Central memory CD4-positive, alpha-beta T cell (primary cell): ENCODE measurements at places on chromosomes 11 and 22.

DNA sequence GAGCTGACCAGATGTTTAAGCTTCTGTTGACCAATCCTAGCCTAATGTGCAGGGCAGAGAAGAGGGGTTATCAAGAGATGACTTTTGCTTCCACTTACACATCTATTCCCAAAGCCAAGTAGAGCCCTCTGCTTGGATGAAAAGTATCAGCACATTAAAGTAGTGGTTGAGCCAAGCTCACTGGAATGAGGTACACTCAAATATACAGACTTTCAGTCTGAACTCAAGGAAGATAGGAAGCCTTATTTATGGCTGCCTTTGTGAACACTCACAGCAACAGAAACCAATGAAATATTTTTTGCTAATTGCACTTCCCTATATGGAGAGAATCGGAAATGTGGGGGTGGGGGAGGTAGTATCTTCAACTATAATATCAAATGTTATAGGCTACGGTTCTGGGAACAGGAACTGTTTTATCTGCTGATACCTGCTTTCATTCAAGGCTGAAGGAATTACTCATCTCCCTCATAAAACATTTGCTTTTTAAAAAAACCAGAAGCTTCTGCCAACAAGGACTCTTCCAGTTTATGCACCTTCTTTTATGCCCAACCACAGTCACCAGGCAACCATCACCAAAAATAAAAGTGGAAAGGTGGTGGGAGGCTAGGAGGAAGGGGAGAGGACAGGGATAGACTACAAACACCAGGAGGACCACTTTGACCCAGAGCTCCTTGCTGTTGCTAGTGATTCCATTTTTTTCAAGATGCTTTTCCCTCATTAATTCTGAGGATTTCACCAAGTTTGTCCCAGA is 91.2 kb downstream of the CLPB start:
- no peak for DNase-seq

- DNase-seq = no peak
Observed at GRCh38 chr11:74696939-74697675, 34.1 kb downstream of the CHRDL2 start.

- DNase-seq = no peak
Observed at GRCh38 chr11:76783294-76783895, at the start of gene TSKU. Gene TSKU, plus strand, starts transcription at chr11:76783356. Its CDS starts 12,261 bp downstream, at chr11:76795617.

DNA sequence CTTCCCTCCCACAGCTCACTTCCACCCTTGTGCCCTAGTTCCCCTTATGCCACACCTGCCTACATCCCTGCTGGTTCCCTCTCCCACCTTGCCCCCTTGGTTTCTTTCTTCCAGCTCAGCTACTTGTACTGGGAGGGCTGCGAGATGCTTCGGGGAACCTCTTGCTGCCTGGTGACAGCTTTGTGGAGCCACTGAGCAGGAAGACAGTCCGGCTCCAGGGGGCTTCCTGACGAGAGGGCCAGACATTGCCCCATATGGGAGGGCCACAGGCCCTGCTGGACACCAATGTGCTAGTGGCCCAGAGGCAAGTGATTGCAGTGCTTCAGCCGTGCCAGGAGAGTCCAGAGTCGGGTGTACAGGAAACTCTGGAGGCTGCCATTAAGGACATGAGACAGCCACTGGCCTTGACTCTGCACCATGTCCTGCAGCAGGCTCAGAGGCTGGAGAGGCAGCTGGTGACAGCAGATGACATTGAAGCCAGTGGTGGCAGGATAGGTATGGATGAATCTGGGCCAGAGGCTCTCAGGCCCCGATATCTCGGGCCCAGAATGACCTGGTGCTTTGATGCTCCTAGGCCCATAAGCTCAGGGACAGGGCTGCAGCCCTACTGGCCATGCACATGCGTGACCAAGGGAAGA is 54.3 kb downstream of the BTG4 start:
- no peak for DNase-seq

GRCh38 chr11:90805172-90805571 is 582.3 kb upstream of the CHORDC1 start:
- DNase-seq = no peak

GRCh38 chr11:130162733-130163132 is 3.2 kb downstream of the ST14 start:
- no peak for DNase-seq

DNA sequence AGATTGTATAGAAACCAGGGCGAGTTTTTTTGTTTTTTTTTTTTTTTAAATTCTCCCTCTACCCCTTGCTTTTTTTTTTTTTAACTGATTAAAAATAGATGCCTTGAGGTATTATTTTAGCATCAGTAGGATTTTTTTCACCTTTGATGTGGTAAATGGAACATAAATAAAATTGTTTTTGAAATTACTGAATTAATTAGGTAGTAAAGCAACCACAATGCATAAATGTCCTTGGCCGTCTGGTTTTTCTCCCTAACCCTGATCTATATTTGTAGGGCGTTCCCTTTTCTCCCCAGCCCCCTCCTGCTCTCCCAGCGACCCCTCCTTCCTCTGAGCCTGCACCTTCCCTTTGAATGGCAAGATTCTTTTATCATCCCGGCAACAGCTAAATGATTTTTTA is 107.8 kb downstream of the ZBTB16 start:
- DNase-seq = no peak

DNA sequence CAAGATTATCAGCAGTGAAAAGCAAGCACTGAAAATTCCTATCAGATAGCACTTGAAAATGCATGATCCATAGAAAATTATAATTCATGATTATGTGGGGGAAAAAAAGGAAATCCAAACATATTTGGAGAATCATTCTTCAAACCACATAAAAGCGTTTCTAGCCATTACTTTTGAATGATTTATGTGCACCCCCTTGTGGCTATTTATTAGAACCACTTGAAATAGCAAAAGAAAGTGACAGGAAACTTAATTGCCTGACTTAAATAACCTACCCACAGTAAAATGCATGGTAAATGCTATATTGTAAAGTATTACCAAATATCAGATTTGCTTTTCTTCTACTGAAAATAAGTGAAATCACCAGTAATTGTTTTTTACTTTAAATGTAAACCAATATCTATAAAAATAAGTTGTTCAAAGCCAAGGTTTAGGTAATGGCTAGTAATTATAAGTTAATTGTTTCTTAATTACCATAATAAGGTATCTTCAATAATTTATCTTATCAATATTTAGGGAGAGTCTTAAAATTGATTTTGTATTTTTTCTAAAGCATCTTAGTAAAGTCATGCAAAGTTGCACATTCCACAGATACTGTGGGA is 168.5 kb downstream of the ARHGAP42 start:
- no peak for DNase-seq

DNA sequence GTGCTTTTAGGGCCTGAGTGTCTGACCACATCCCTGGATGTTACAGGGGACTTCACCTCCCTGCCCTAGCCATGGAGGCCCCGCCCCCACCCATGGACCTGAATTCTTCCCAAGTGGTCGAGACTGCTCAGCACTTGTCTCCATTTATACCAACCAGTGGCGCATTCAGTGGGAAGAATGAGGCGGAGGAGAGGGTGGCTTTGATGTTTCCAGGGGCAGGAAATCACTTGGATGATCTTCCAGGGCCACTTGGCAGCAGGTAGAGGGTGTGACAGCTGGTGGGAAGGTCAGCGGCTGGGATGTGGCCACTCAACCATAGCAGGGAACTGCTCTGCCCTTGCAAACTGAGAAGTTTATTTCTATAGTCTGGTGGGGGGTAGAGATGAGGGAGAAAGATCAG is 155.1 kb upstream of the BLID start:
- DNase-seq = no peak

GRCh38 chr11:69003301-69003865 is 9.7 kb downstream of the MRGPRF start:
- DNase-seq = no peak

- DNase-seq = no peak
Observed at GRCh38 chr11:67126986-67127385, 7.9 kb downstream of the KDM2A start.

DNA sequence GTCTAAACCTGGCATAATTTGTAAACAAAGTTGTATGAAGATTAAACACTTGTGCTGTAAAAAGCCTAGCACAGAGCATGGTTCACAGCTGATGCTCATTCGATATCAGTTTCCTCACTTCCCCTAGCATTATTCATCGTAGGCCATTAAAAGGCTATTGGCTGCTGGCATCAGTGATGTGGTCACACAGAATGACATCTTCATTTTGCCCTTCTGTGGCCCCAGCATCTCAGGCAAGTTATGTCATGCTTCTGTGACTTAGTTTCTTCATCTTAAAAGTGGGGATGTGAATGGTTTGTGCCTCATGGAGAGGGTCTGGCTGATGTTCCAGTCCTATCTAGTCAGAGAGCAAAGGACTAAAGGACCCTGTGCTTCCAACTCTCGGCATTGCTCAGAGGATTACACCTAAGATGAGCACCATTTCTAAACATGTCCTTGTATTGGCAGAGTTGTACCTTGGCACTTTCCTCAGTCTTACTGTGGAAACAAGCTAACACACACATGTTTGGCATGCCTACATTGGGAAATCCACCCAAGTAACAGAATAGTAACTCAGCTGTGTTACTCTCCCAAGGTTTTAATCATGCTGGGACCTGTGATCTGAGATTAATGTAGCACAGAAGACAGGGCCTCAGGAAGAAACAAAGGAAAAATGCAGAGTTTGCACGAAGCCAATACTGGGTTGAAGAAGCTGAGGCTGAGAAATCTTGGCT is 83.5 kb upstream of the OR9Q1 start:
- DNase-seq = no peak

DNA sequence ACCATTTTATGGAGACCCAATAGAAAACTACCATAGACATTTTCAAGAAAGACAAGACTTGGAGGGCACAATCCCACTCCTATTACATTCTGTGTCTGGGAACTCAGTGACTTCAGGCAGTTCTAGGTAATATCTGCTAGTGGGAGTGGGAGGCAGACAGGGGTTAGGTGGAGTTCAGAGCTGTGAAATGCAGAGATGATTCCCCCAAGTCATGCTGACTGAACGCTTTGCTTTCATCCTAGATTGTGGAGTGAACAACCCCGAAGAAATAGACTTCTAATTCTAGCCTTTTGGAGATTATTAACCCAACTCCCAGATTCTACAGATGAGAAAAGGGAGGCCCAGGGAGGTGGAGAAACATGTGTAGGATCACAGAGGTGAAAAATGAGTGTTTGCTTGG is 437.8 kb upstream of the CADM1 start:
- no peak for DNase-seq

DNA sequence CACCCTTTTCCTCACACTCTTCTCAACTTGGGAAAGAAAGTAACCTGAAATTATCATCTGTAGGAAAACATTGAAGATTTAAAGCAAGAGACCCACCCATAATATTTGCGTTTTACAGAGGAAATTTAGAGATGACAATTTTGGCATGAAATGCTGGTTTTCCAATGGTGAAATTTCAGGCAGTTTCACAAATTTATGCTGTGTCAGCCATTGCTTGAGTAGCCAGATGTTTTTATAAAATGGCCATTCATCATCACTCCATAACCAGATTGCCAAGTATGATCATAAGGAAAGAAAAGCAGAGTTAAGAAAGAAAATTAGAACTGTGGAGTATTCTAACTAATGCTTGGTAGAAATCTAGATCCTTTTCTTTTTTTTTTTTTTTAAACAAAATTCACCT is 732.9 kb downstream of the NELL1 start:
- no peak for DNase-seq

DNA sequence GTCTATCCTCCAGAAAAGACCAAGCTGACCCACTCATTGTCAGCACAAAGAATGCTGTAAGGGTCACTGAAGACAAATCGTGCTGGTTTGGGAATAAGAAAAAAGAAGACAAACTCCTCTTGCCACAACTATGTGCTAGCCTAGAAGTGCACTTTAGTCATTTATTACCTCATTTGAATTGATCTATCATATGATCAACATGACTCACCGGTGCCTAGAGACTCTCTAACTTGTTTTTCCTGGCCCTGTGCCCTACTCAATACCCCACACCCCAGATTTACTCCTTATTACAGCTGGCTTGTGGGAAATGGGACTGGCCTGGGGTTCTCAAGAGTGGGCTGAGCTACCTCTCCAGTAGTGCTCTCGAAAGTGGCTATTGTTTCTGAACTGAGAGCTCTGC is 35.9 kb upstream of the HORMAD2 start:
- no peak for DNase-seq

- DNase-seq = no peak
Observed at GRCh38 chr11:132632641-132633124, 899.6 kb downstream of the OPCML start.

- no peak for DNase-seq
Observed at GRCh38 chr11:11422411-11423128, 69.5 kb upstream of the CSNK2A3 start.

DNA sequence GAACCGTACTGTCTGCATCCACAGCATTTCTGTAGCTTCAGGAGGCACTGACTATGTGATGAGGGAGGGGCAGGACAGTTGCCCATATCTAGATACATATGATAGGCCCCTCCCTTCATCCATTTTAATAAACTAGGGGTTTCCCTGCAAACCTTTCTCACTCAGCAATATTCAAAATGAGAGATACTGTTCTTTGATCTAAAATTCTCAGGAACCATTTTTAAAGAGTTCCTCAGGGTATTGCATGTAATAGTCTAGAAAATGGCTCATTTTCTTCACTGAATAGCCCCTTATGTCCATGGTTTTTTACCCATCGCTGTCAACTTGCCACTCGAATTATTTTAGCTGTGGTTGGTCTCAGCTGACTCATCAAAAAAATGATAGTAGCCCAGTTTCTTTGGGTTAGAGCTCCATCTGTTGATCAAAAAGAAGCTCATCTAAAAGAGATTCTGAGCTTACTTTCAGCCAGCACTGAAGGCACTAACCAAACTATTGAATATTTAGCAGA is 37.0 kb upstream of the DNAJB7 start:
- DNase-seq = peak; percentile 42

GRCh38 chr11:11074686-11075335 is 217.0 kb upstream of the ZBED5 start:
- DNase-seq = no peak

- no peak for DNase-seq
Observed at GRCh38 chr11:2789331-2789730, 89.5 kb upstream of the KCNQ1OT1 start.

GRCh38 chr11:39209981-39210380 is 2249.5 kb downstream of the LRRC4C start:
- no peak for DNase-seq

DNA sequence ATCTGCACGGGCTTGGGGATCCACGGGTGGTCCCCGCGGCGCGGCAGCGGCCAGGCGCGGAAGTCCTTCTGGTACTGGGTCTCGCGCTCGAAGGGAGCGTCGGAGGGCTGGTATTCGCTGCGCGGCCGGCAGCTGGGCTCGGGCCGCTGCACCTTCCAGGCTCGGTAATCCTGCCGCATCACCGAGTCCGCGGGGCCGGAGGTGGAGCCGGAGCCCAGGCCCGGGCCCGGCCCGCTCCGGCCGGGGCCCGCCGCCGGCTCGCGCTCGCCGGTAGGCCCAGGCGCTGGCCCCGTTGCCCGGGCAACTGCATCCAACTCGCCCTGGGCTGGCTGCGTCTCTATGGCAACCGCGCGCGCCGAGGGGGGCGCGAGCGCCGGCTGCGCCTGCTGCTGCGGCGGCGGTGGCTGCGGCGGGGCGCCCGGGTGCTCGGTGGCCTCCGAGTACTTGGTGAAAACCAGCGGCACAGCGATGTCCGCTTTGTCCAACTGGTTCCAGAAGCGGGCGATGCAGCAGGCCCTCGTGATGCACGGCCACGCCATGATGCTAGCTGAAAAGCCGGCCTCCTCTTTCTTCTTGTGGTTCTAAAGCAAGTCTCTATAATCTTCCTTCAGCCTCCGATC is 897 bp downstream of the MAP6 start:
- DNase-seq = no peak
